ENCODE measurements at places on chromosomes 4 and X. TPM values are rescaled to one million over a fixed set of nuclear protein-coding genes. Genes with fewer than 3 reads are reported as not detected.
A peak's percentile ranks its signal among the peaks of the same experiment; 100 is the strongest.

GUCY1A1 gene
- 123 TPM for total RNA-seq

DNA sequence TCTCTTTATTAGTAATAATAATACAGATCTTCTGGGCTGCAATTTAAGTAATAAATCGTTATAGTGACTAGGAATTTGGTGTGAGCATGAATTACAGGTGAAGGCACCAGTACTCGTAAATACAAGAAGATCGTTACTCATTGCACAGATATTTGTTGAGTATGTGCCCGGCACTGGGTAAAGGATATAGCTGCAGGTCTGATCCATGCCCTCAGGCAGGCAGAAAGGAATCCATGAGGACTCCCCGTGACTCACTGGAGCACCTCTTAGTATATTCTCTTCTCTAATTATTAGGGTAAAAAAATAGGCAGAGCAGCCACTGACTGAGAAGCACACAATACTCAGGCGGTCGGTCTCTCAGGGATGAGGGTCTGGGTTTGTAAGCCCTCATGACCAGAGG lies 868.3 kb downstream of the RAB28 start:
- no peak for DNase-seq

- no peak for DNase-seq
These were observed 494.6 kb upstream of the FAM241A start for GRCh38 chr4:111650674-111651086.

- DNase-seq, result no peak
These were observed 66.0 kb upstream of the NKX1-1 start for GRCh38 chr4:1472148-1472797.

- no peak for DNase-seq
These were observed 236.6 kb downstream of the LDB2 start for GRCh38 chr4:16661813-16662212.

DNA sequence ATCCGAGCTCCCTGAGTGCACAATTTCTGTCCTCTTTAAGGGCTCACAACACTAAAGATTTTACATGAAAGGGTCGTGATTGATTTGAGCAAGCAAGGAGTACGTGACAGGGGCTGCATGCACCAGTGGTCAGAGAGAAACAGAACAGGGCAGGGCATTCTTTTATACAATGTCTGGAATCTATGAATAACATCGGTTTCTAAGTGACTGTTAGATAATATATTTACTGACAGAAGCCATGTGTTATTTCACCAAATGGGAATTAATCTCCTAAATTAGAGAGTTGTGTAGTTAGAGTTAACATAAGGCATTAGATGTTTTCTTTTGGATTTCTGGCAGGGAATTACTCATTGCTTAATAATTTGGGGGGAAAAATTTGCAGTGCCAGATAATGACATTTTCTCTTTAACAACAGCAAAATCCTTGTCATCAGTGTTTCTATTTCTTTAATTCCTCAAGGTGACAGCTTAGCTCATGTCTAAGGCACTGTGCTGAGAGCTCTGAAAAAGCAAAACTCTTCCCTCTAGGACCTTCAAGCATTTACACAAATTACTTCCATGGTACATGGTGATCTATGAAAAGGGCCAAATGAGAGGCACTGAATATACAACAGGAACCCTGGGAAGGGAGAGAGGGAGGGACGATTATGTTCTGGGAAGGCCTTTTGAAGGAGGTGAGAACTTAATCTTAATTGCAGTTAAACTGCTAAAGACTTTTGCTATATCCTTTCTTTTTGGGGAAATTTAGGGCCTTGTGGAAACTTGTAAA lies 145.0 kb downstream of the RTL3 start:
- no peak for DNase-seq

IDUA gene
- total RNA-seq, result 14.9 TPM

PABPC4L gene
- total RNA-seq, result 3.8 TPM

DNA sequence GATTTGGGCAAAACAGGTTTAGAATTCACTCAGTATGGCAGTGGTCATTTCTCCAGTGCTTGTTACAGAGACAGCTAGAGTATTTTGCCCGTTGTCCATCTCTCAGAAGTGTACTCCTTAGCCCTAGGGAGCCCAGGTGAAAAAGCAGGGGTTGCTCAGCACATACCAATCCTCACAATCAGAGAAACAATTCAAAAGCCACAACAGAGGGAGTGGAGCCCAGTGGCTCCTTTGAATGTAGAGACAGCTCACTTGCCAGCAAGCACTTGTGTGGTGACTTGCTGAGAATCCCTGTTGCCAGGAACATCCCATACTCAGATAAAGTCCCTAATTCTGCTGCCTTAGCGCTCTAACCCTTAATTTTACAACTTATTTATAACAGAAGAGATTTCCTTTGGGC lies 1488.3 kb downstream of the RPA4 start:
- no peak for DNase-seq

DNA sequence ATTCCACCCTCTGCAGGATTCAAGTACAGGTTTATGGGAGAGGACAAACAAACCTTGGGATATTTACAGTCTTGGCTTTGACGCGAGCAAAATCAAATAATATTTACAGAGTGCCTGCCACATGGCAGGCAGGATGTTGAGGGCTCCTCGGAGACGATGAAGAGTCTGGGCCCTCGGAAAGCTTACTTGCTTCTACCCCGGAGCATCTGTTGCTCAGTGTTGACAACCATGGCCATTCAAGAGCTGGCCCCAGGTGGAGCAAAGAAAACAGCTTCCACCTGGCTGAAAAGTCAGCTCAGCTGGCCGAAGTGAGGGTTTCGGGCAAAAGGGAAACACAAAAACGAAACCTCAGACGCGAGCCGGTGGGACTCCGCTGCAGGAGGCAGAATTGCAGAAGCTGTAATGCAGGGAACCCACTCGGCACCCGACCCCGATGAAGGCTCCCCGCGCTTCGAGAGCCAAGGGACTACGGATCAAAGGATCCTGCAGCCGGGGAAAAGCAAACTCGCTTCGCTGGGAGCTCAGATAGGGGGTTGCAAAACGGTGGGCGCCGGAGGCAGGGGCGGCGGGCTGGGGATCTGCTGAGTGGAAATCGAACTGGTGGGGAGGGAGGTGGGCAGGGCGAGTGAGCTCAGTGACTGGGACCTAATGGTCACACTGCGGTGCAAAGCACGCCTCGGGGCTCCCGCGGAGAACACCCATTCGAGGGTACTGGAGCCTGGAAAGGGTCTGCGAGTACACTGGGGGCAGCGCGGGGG lies 805 bp downstream of the ATP8A1 start:
- DNase-seq, result no peak

- DNase-seq, result no peak
These were observed 7.9 kb upstream of the PTPN13 start for GRCh38 chr4:86586160-86586572.

AKAP14 gene
- total RNA-seq, result not detected

DNA sequence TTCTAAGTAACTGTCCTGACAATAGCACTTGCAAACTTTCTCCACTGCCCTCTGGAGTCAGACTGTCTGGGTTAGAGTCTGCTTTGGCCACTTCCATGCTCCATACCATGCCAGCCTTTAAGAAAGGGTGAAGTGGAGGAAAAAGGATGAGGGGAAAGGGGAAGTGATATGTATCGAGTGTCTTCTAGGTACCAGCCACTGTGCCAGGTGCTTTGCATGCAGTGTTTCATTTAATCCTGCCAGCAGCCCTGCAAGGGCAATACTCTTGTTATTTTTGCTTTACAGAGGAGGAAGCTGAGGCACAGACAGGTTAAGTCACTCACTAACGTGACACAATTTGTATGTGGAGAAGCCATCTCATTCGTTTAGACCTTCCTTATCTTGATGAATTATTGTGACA lies 55.6 kb downstream of the RTL9 start:
- no peak for DNase-seq

DNA sequence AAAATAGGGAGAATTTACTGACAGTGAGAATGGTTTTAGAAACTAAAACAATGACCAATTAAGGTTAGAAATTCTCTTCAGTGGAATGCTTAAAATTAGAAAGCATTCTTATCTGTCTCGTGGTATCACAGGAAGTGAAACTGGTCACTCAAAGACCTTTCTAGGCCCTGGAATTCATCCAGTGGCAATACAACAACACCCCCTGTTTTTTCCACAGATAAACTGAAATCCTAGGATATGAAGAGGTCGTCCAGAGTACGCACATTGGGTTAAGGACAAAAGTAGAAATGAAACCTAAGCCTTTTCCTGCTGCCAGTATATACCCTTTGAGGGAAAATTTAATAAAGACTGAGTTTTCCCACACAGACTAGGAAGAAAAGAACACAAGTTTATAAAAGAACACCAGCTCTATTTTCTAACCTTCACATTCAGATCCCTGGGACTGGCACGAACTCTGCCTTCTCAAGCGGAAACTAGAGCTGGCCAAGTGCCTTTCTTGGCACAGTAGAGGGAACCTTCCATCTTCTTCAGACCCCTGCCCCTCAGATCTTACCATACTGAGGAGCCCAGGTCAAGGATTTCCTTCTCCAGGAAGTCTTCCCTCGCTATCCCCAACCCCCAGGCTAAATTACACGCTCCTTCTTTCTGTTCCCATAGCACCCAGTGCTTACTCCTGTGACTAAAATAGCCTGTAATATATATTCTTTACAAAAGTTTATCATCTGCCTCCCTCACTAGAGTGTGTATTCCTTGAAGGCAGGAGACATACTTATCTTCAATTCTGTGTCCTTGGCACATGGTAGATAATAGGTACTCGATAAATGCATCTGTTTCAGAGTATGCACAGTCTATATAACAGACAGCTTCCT lies 16.9 kb downstream of the LHFPL1 start:
- DNase-seq, result peak; percentile 9

DNA sequence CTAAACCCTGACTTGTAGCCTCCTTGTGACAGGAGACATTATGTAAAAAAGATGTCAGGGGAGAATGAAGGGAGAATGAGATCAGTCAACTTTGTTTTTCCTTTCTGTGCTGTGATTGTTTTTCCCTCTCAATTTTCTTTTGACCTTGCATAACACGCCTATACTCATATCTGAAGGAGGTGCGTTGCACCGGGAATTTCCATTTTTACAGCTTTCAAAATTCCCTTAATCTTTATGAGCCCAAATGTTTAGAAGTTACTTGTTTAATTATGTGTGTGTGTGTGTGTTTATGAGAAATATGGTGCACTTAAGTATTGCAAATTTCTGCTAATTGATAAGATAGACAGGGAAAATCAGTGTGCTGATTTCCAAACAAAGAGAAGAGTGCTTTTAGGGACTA lies 21.6 kb downstream of the SYNPO2 start:
- peak; percentile 13 for DNase-seq

CXorf49 gene
- not detected for total RNA-seq

SUPT20HL2 gene
- 0.12 TPM for total RNA-seq

GRCh38 chr4:136742333-136742732 lies 790.0 kb downstream of the PCDH18 start:
- no peak for DNase-seq

DNA sequence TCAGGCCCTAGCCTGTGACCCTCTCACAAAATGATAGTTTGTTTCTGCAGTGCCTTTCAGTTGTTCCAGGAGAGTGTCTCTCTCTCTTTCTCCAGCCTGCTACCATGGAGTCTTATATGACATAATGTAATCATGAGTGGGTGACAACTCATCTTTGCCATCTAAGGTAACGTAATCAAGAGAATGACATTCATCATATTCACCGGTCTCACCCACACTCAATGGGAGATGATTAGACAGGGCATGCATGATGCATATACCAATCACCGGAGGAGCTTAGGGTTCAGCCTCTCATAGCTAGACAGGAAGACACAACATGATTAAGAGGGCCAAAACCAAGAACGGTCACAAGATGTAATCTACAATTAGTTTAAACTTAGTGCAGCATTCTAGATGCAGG lies 97.1 kb upstream of the FAM9B start:
- DNase-seq, result no peak

GYG2 gene
- 58.0 TPM for total RNA-seq

SPANXA2 gene
- total RNA-seq, result not detected

GRCh38 chr4:134308910-134309309 lies 107.3 kb upstream of the PABPC4L start:
- no peak for DNase-seq

BTK gene
- not detected for total RNA-seq

PNCK gene
- 19.4 TPM for total RNA-seq

DNA sequence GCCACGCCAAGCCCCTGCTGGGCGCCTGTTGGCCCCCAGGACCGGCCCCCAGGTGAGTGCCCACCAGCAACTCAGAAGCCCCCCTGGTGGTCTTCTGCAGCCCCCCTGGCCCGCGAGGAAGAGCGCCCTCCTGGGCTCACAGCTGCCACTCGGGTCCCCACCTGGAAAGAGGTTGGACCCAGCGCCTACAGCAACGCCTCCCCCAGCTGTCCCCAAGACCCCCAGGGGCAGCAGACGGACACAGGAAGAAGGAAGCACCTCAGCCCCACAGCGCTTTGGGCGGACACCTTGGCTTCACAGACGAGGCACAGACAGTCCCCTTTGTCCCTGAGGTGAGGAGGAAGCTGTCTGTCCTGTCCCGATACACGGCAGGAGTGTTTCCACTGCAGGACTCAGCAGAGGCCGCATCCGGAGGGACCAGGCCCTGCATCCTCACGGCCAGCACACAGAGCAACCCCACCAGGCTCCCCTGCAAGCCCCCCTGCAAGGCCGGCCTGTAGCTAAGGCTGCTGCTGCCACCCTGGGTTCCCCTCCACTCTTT lies 115.6 kb upstream of the NKX1-1 start:
- DNase-seq, result no peak

- no peak for DNase-seq
These were observed 25.4 kb upstream of the FAM47B start for GRCh38 chrX:34917146-34917545.

- DNase-seq, result no peak
These were observed 2.4 kb downstream of the CNKSR2 start for GRCh38 chrX:21376636-21377035.

PDS5A gene
- 37.8 TPM for total RNA-seq

DNA sequence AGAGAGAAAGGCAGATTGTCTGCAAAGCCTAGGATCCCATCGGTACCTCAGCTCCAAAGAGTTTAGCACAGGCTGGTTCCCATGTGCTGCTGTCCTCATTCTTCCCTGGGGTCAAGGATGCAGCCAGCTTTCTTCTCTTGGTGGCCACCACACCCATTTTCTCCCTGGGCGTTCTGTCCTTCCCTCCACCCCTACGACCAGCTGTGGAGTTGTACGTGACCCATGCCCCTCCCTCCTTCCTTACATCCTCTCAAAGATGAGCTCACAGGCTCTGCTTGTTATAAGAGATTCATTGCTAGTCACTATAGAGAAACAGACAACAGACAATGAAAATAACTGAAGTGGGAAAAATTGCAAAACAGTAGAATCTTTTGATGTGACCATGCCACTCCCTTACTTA lies 74.0 kb upstream of the KLF3 start:
- DNase-seq, result no peak

DNA sequence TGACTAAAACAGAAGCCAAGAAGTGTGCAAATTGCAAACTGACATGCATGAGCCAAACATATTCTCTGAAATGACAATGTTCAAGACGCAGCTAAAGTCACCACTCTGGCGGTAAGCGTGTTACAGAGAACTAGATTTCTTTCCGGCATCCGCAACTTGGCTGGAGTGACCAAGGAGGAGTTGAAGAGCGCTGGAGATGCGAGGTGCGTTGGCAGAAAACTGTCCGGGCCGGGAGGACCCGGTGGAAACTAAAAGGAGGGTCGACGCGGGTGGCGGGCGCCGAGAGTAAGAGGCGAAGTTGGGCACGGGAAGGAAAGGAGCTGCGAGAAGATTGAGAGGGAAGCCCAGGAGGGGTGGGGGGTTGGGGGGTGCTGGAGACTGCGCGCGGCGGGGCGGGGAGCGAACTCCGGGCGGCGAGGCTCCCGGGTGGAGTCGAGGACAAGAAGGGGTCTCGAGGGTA lies 807 bp downstream of the SEL1L3 start:
- DNase-seq, result peak; percentile 26
